ENCODE measurements at places on chromosomes 7 and 10.

- DNase-seq, result no peak
These were observed 5.1 kb downstream of the LMOD2 start for GRCh38 chr7:123660514-123661354.

GRCh38 chr7:102273749-102274712, 12.6 kb upstream of the SH2B2 start:
- DNase-seq, result no peak

DNA sequence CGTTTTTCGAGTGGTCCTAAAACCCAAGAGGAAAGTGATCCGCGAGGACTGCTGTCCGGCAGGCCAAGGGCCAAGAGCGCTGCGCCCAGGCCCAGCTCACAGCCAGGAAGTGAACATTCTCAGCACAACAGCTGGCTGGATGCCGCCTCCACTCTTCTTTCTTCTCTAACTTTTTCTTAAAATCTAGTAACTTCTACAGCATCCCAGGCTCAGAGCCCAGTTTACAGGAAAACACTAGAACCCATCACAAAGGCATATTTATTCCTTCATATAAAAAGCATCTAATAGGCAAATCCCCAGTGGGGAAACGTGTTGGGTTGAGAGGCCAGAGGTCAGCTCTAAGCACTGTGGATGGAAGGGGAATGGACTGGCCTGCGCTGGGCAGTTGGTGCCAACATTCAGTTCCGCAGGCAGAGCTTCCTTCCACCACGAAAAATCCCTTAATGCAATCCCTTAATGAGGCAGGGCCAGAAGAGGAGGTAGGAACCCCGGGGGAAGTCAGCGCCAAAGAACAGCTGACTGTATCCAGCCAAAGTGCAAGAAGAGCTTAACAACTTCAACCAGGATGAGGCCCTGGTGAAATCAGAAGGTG, 74.8 kb downstream of the ZRANB1 start:
- DNase-seq, result no peak

DNA sequence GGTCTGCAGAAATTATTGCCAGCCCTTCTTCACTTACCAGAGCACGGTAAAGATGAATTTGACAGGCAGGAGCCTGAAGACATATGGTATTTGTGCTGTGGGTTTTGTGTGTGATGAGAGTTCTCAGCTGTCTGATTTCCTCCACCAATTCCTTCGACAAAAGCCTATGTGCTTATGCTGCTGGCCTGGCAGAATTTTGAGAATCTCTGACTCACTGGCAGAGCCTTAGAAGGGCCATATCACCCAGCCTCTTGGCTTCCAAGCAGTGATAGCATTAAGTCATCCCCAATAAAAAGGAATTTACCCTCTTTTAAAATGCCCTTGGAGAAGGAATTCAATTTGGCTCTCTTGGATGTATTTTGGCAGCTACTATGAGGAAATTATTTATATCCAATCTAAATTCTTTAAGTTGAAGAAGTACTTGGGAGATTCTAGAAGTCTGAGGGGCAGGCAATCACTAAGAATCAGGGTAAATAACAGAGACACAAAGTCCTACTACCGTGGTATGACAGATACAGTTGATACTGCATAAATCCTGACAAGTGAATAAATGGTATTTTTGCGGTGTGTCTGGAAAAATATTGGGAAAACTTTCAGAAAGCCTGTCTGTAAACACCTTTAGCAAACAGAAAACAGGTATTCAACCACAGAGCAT, 68.6 kb upstream of the EFCAB10 start:
- DNase-seq, result no peak

DNA sequence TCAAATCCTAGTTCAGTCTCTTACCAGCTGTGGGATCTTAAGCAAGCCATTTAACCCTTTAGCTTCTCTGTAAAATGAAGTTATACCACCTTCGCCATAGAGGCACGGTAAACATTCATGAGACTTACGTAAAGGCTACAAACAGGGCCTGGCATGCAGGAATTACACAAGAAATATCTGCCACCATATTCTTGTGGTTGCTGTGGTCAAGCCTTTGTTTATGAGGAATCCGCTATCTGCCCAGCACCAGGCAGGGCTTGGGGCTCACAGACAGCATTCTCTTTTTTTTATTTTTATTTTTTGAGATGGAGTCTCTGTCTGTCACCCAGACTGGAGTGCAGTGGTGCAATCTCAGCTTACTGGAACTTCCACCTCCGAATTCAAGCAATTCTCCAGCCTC, 9.9 kb downstream of the AIFM2 start:
- DNase-seq, result no peak

- no peak for DNase-seq
These were observed 107.3 kb downstream of the AHR start for GRCh38 chr7:17405786-17406185.

GRCh38 chr7:77197141-77197540, 2.5 kb downstream of the FGL2 start:
- DNase-seq, result no peak

- no peak for DNase-seq
These were observed 31.6 kb upstream of the GPNMB start for GRCh38 chr7:23214938-23215337.
